Substantia nigra (tissue), 51 donors: ENCODE measurements at places on chromosomes 13 and 19.

- DNase-seq = no peak
Observed at GRCh38 chr19:46288896-46289588, 7.8 kb upstream of the HIF3A start.

DNA sequence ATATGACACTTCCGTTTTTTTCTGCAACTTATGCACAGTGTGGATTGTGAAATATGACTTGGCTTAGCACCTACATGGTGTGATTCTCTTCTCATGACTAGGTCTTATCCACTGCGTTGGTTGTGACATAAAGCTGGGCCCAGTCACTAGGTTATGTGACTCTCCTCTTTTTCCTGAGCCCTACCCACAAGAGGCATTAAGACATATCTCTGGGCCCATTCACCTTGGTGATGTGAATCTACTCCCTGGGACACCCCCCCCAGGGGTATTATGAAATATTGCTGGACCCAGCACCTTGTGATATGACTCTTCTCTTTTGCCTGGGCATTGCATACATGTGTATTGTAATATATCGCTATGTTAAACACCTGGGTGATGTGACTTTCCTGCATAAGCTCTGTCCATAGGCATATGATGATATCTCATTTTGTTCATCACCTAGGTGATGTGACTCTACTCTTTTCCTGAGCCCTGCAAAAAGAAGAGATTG is 85.8 kb upstream of the ZNF43 start:
- DNase-seq = no peak

DNA sequence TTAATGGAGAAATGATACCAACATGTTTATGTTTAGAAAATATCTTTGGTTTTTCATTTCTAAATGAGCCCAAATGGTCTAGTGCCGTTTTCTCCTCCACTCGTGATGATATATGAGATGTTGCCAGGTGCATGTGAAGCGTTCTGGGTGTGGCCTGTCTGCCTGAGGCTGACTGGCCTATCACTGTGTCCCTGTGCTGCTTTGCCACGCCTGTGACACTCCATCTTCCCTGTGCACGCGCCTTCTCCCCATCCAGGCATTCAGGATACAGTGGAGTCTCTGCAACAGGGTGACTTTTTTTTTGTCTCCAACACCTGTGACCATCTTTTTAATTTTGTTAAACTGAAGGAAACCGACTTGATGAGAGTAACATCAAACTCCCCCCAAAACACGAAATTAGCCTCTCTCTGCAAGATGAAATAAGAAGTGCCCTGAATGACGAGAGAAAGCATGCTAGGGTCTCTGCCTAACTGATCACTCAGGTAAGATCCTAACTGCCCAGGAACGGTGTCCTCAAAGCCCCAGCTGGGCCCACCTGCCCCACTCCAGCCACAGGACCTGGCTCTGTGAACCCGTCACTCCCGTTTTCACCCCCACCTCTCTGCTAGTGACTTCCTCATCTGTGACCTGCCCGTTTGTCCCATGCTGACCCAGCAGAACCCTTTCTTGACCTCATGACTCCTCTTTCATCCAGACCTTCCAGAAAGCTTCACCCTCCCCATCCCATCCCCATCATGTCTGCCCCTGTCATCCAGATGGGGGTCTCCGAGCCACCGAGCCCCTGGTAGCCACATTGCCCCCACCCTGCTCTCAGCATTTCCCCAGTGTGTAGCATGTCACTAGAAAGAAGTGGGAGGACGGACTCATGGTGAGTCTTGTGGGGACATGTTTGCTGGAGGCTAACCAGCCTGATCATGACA is 33.2 kb upstream of the TFDP1 start:
- no peak for DNase-seq

- DNase-seq = no peak
Observed at GRCh38 chr19:16315825-16316505, 8.7 kb upstream of the KLF2 start.

DNA sequence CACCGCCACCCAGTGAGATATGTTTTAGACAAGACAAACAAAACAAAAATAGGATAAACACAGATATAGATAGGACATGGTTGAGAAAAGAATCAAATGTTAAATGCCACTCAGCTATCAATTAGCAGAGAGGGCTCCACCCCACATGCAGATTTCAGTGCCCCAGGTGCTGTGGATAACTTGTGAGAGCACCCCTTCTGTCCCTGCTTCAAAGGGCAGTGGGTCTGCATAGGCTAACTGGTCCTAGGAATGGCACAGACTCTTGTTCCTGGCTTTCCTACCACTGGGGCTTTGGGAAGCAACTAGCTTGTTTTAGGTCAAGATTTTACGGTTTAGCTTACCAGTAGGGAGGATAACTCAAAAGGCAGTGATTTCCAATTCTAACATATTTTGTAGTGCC is 460.3 kb downstream of the TSHZ3 start:
- no peak for DNase-seq

GRCh38 chr19:17806945-17807344 is 12.0 kb downstream of the B3GNT3 start:
- no peak for DNase-seq

- DNase-seq = no peak
Observed at GRCh38 chr19:36482876-36483275, 6.5 kb downstream of the ZNF566 start.

GRCh38 chr13:27919934-27920676 is at the start of gene PDX1:
TSS of gene PDX1 (plus strand) at chr13:27920000. CDS start at chr13:27920139, 139 bp downstream.
- DNase-seq = no peak

GRCh38 chr13:30224732-30225131 is 82.6 kb downstream of the KATNAL1 start:
- DNase-seq = no peak

GRCh38 chr19:46841458-46842083 is 9.1 kb downstream of the AP2S1 start:
- no peak for DNase-seq

DNA sequence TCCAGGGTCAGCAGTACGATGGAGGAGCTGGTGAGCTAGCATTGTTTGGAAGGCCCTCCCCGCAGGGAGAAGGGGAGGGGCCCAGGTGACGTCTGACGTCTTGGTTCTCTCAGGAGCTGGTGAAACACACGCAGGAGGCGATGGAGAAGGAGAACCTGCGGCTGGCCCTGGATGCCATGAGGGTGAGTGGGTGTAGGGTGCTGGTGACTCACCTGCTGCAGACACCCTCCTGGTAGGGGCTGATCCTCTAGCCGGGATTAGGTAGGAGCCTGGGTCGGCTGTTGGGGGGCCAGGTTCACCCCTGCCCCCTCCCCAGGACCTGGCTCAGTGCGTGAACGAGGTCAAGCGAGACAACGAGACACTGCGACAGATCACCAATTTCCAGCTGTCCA is 55.8 kb downstream of the VAV1 start:
- no peak for DNase-seq

- DNase-seq = no peak
Observed at GRCh38 chr13:108056278-108056677, 159.1 kb downstream of the LIG4 start.

DNA sequence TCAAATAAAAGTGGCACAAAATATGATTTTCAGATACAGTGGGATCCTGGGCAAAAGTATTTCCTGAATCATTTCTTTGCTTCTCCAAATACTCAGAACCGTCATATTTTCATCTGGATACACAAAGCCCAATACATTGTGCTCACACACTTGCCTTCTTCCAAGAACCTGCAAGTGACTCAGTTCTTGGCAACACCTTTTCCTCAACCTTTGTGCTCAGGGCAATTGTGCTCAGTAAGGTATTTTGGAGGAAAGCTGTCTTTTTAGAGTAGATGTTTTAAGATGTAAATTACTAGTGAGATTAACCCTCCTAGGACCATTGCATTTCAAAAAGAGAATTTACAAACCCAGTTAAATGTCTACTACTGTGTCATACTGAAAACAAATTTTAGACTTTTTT is 233.5 kb downstream of the EFNB2 start:
- no peak for DNase-seq

GRCh38 chr13:21045100-21045499 is 16.3 kb downstream of the LATS2 start:
- no peak for DNase-seq

DNA sequence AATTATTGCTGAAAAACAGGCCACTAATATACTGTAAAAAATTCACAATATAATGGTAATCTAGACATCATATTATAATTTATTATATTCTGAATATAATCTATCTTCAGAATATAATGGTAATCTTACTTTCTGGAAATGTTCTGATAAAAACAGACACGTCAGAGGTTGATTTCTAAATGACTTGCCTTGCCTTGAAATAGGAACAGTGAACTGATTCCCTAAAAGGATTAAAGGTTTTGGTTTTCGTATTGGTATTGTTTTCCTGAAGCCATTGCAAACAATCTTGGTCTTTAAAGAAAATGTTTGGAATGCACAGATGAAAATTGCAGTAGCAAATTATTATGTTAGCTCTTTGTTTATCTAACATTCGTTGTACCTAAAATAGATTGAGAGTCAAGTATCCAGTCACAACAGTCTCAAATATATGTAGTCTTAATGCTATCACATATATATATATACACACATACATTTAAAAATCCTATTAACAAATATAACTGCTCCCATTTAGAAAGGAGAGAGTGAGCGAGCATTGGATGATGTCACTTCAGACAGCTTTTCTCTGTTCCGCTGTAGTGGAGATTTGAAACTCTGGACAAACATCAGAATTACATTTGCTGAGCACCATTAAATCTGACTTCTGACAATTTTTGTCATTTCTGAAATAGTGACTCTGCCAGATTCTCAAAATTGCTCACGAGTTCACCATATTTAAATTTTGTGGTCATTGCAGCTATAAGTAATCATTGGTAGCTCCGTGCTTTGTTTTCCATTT is 1.7 kb downstream of the ITM2B start:
- no peak for DNase-seq

GRCh38 chr13:98206946-98207345 is 29.9 kb upstream of the RNF113B start:
- no peak for DNase-seq
